ENCODE measurements at places on chromosomes 5 and 9.

DNA sequence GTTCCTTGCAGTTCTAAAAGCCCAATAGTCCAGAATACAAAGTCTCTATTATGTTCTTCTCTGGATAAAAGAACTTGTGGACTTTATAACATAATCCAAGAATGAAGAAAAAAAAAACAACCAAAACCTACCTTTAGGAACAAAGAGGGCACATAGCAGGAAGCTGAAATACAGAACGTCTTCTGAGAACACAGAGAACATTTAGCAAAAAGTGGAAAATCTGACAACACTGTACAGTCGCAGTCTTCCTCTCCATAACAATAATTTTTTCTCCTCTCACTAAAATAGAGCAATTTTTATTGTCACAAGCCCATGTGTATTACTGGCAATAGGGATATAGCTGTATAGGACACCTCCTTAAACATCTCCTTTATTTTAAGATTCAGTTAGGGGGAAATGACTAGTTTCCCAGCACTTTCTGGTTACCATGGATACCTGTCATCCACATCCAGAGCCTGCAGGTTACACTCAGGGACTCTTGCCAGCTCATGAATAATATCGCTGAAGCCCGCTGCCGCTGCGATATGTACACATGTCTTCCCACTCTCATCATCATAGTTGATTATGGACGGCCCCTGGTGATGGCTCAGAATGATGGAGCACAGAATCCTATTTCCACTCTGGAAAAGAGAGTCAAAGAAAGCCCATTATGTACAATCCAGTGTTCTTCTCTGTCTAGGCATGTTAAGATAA is 106.5 kb downstream of the ANKRD55 start:
- H3K4me3 ChIP-seq, result no peak overlapping the region
- DNase-seq, result no peak
- H3K4me1 ChIP-seq, result peaks cover 20% of the 10 kb centered on the region
- no peaks in the 10 kb centered on the region for H3K27me3 ChIP-seq
- H3K36me3 ChIP-seq, result no peaks in the 10 kb centered on the region
- no peak overlapping the region for H3K27ac ChIP-seq

DNA sequence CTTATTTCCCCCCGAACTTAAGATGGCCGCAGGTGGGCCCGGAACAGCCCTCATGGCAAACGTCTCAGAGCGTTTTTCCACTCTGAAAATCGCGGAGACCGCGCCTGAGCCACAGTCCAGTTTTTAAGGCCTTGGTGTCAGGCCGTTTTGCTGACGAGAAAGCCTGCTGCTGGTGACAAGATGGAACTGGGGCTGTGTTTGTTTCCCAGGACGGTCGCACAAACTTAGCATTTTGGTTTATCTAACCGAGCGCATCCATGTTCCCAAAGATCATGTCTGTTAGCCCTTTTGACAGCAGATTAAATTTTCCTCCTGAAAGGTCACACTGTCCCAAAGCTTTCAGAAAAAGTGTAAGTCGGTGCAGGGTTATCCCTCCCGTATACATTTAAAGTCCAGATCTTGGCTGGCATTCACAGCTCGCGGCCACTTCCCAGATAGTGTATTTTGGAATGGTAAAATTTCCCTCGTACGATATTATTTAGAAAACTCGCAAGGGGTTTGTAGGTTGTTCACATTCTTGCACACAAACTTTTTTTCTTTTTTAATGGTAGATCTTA is 812 bp downstream of the SREK1 start:
- no peaks in the 10 kb centered on the region for H3K27me3 ChIP-seq
- peaks cover 38% of the 10 kb centered on the region for H3K4me1 ChIP-seq
- peak overlapping the region; percentile 99 for H3K27ac ChIP-seq
- DNase-seq, result no peak

DNA sequence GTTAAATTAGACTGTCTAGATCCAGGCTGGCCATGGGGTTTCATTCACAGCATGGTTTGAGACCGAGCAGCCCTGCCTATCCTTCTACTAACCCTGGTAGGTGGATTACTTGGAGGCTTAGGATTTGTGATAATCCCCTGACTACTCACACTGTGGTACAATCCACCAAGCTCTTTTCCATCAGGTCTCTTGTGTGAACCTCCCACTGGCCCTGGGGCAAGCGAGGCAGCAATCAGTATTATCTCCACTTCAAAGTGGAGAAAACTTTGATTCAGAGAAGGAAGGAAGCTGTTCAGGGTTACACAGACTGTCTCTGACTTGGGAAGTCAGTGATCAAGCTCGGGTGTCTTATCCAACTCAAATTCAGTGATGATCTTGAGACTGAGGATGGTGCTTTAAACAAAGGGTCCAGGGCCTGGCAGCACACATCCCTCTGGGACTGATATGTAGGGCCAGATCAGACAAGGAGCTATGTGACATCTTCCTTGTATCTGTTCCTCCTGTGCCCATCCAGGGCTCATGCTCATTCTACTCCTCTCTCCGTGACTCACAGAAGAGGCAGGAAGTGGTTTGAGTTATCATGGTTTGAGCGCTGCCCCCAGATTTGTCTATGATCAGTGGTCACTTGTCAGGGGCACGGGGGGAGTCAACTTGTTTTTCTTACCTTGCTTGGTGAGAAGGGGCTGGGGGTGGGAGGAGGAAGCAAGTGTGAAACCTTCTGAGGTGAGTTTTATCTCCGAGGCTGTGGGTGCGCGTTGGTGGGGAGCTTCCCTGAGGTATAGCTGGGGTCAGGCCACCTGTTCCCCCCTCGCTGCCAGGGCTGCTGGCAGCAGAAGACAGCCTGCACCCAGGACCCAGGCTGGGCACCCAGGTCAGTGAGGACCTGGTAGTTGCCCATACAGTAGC is 48.6 kb downstream of the RGS3 start:
- no peaks in the 10 kb centered on the region for H3K27me3 ChIP-seq
- H3K4me3 ChIP-seq, result no peak overlapping the region
- no peaks in the 10 kb centered on the region for H3K4me1 ChIP-seq
- DNase-seq, result no peak
- no peak overlapping the region for H3K27ac ChIP-seq

- no peak for DNase-seq
- no peaks in the 10 kb centered on the region for H3K27me3 ChIP-seq
- H3K27ac ChIP-seq, result no peak overlapping the region
- no peaks in the 10 kb centered on the region for H3K36me3 ChIP-seq
- H3K4me1 ChIP-seq, result peaks cover 16% of the 10 kb centered on the region
Measured at GRCh38 chr5:40401284-40402006, 278.3 kb upstream of the PTGER4 start.

DNA sequence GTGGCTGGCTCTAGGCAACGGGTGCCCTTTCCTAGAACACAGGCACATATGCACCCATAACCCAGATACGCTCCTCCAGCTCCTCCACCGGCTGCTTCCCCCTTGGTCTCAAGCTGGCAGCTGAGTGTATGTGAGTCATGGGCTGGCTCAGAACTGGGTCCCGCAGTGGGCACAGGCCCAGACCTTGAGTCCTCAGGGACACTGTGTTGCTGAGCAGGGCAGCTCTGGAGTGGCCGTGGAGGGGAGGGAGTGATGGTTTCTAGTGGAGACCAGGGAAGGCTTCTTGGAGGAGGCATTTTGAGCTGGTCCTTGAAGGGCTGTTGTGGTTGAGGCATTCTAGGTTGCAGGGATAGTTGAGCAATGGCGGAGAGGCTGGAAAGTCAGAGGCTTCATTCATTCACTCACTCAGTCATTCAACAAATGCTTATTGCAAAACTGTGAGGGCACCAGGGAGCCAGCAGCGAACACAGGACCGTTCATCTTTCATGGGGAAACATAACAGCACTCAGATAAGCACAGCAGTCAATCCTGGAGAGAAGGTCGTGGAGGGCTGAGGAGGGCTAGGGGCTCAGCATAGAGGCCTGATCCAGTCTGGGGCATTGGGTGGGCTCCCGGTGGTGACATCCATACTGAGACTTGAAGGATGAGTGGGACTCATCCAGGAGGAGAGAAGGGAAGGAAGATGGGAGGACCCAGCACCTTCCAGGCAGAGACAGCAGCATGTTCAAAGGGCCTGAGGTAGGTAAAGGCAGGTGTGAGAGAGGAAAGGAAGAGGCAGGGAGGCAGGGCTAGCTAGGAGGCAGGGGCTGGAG is 2.4 kb downstream of the BBLN start:
- no peak overlapping the region for H3K27ac ChIP-seq
- peaks cover 27% of the 10 kb centered on the region for H3K4me1 ChIP-seq
- H3K27me3 ChIP-seq, result no peaks in the 10 kb centered on the region
- H3K36me3 ChIP-seq, result no peaks in the 10 kb centered on the region
- DNase-seq, result no peak

- no peaks in the 10 kb centered on the region for H3K36me3 ChIP-seq
- H3K27ac ChIP-seq, result no peak overlapping the region
- no peak overlapping the region for H3K4me3 ChIP-seq
- no peak for DNase-seq
- no peaks in the 10 kb centered on the region for H3K27me3 ChIP-seq
Measured at GRCh38 chr5:36573438-36573837, 33.0 kb upstream of the SLC1A3 start.

DNA sequence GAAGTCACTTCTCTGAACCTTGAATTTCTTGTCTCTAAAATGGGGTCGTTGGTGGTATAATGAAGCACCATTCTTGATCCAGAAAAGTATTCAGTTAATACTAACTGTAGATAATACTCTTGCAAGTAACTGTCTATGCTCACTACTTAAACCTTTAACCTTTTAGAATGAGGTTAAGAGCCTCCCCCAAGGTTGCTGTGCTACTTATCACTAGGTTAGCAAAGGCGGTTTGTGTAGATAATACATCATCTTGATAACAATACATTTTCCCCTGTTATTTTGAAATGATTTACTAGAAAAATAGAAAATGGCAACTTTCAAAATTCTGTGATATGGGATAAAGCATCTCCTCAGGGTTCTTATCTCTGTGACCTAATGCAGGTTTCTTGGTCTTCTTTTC is 12.6 kb downstream of the MAP3K1 start:
- H3K4me3 ChIP-seq, result no peak overlapping the region
- no peaks in the 10 kb centered on the region for H3K27me3 ChIP-seq
- H3K27ac ChIP-seq, result no peak overlapping the region
- no peaks in the 10 kb centered on the region for H3K36me3 ChIP-seq

GRCh38 chr9:38249587-38250210 is 142.8 kb upstream of the ALDH1B1 start:
- no peaks in the 10 kb centered on the region for H3K27me3 ChIP-seq
- H3K27ac ChIP-seq, result no peak overlapping the region
- no peaks in the 10 kb centered on the region for H3K4me1 ChIP-seq
- H3K4me3 ChIP-seq, result no peak overlapping the region
- no peaks in the 10 kb centered on the region for H3K36me3 ChIP-seq

- no peaks in the 10 kb centered on the region for H3K27me3 ChIP-seq
- no peaks in the 10 kb centered on the region for H3K4me1 ChIP-seq
- DNase-seq, result no peak
Measured at GRCh38 chr9:5113523-5113922, 71.9 kb downstream of the INSL6 start.

GRCh38 chr5:31827867-31828266 is 188.9 kb downstream of the PDZD2 start:
- no peaks in the 10 kb centered on the region for H3K36me3 ChIP-seq
- no peak overlapping the region for H3K4me3 ChIP-seq
- no peak for DNase-seq

- peaks cover 12% of the 10 kb centered on the region for H3K4me1 ChIP-seq
- no peak for DNase-seq
- H3K4me3 ChIP-seq, result no peak overlapping the region
- no peaks in the 10 kb centered on the region for H3K27me3 ChIP-seq
- H3K36me3 ChIP-seq, result no peaks in the 10 kb centered on the region
- no peak overlapping the region for H3K27ac ChIP-seq
Measured at GRCh38 chr5:116360008-116360853, 214.4 kb downstream of the SEMA6A start.

- no peaks in the 10 kb centered on the region for H3K4me1 ChIP-seq
- no peak for DNase-seq
- no peak overlapping the region for H3K4me3 ChIP-seq
- H3K27me3 ChIP-seq, result no peaks in the 10 kb centered on the region
- H3K36me3 ChIP-seq, result no peaks in the 10 kb centered on the region
Measured at GRCh38 chr5:38672059-38672788, 115.8 kb upstream of the LIFR start.

- H3K27ac ChIP-seq, result no peak overlapping the region
- DNase-seq, result no peak
- no peaks in the 10 kb centered on the region for H3K4me1 ChIP-seq
- H3K27me3 ChIP-seq, result no peaks in the 10 kb centered on the region
- no peaks in the 10 kb centered on the region for H3K36me3 ChIP-seq
- no peak overlapping the region for H3K4me3 ChIP-seq
Measured at GRCh38 chr9:30967476-30967875, 1417.0 kb upstream of the ACO1 start.

GRCh38 chr5:121296356-121296755 is 555.3 kb upstream of the FTMT start:
- no peak overlapping the region for H3K4me3 ChIP-seq
- DNase-seq, result no peak
- H3K27ac ChIP-seq, result no peak overlapping the region
- no peaks in the 10 kb centered on the region for H3K4me1 ChIP-seq
- no peaks in the 10 kb centered on the region for H3K36me3 ChIP-seq
- no peaks in the 10 kb centered on the region for H3K27me3 ChIP-seq

DNA sequence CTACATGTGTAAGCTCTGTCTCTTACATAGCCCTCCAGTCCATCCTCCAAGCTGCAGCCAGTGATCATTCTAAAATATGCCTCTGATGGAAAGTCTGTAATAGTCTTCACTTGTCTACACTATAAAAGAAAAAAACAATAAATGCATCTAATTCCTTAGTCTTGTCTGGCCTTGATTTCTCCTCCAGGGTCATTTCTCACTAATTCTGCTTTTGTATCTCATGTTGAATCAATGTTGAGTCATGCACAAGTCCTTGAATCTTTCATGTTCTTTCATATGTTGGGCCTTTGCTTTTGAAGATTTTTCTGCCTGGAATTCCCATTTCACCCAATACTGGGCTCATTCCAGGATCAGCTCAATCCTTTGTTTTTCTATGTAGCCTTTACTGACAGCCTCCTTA is 121.1 kb upstream of the TRIM32 start:
- DNase-seq, result no peak
- H3K27me3 ChIP-seq, result no peaks in the 10 kb centered on the region
- H3K4me1 ChIP-seq, result peaks cover 8% of the 10 kb centered on the region
- H3K4me3 ChIP-seq, result no peak overlapping the region
- H3K27ac ChIP-seq, result no peak overlapping the region
- no peaks in the 10 kb centered on the region for H3K36me3 ChIP-seq

GRCh38 chr9:95297316-95297715 is 20.2 kb downstream of the FANCC start:
- DNase-seq, result no peak
- no peak overlapping the region for H3K4me3 ChIP-seq
- no peaks in the 10 kb centered on the region for H3K4me1 ChIP-seq
- H3K36me3 ChIP-seq, result no peaks in the 10 kb centered on the region
- H3K27me3 ChIP-seq, result no peaks in the 10 kb centered on the region

DNA sequence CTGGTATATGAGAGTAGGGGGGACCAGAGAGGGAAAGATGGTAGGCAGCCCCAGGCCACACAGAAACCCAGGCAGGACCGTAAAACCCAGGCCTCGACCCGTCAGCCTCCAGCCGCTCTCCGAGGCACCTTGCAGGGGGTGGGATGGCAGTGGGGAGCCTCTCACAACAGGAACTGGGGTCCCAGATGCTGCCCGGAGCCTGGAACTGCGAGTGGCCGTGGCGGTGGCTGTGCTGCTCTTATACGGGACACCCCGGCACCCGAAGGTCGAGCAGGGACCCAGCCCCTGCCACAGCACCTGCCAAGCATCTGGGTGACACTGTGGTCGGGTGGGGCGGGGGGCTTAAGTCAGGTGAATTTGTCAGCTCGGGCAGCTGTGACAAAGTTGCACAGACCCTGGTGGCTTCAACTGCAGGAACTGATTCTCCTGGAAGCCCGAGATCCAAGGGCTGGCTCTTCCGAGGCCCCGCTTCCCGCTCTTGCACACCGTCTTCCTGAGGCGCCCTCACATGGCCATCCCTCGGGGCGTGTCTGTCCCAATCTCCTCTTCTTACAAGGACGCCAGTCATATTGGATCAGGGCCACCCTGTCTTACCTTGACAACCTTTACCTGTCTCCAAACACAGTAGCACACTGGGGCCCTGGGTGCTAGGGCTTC is 47.6 kb upstream of the EGFL7 start:
- DNase-seq, result no peak
- peaks cover 40% of the 10 kb centered on the region for H3K4me1 ChIP-seq
- H3K27me3 ChIP-seq, result no peaks in the 10 kb centered on the region
- H3K4me3 ChIP-seq, result no peak overlapping the region
- peak overlapping the region; percentile 57 for H3K27ac ChIP-seq

Measured in vagina (tissue), 2 donors.